ENCODE measurements at places on chromosomes 2 and 18. TPM values are rescaled to one million over a fixed set of nuclear protein-coding genes. Genes with fewer than 3 reads are reported as not detected.
A peak's percentile ranks its signal among the peaks of the same experiment; 100 is the strongest.

GRCh38 chr2:149205143-149205542 is 125.2 kb upstream of the LYPD6 start:
- no peaks in the 10 kb centered on the region for H3K4me1 ChIP-seq
- no peaks in the 10 kb centered on the region for H3K36me3 ChIP-seq
- H3K4me3 ChIP-seq: no peak overlapping the region
- H3K27ac ChIP-seq: no peak overlapping the region

DNA sequence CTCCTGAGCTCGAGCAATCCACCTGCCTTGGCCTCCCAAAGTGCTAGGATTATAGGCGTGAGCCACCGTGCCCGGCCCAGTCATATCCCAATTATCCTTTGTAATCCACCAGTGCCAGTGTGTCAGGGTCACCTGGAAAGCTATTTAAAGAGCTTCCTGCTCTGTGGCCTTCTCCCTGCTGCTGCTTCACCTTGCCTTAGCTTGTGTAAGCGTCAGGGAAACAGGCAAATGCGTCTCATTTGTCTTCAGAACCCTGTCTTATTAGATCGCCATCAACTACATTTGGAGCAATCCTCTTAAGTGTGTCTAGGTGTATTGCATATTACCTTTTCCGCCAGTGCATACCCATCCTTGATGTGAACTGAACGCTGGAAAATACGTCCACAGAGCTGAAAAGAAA is 10.2 kb downstream of the KIF5C start:
- H3K27ac ChIP-seq: no peak overlapping the region
- no peaks in the 10 kb centered on the region for H3K27me3 ChIP-seq
- no peak for DNase-seq
- H3K4me3 ChIP-seq: no peak overlapping the region
- no peaks in the 10 kb centered on the region for H3K36me3 ChIP-seq

GRCh38 chr2:1482253-1482675 is 69.0 kb downstream of the TPO start:
- H3K27me3 ChIP-seq: no peaks in the 10 kb centered on the region
- H3K4me1 ChIP-seq: no peaks in the 10 kb centered on the region
- H3K27ac ChIP-seq: no peak overlapping the region
- no peaks in the 10 kb centered on the region for H3K36me3 ChIP-seq
- no peak for DNase-seq

DNA sequence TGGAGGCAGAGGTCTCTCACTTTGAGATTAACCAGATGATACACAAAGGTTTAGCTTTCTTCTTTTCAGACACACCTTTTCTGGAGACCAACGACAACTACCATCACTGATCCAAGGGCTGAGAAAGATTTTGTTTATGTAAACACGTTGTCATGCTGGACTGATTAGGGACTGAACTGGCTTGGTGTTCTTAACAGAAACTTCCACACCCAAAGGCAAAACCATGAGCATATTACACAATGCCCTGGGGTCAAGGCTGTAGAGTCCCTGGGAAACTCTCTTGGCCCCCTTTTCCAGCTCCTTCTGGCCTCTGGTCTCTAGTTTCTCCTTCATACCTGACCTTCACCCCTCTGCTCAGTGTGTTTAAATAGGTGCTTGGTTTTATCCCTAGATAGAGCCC is 447.0 kb upstream of the TCF4 start:
- H3K4me1 ChIP-seq: no peaks in the 10 kb centered on the region
- H3K4me3 ChIP-seq: no peak overlapping the region
- H3K36me3 ChIP-seq: no peaks in the 10 kb centered on the region
- no peak for DNase-seq

- peaks cover 3% of the 10 kb centered on the region for H3K4me1 ChIP-seq
- H3K27ac ChIP-seq: no peak overlapping the region
- H3K27me3 ChIP-seq: no peaks in the 10 kb centered on the region
Observed at GRCh38 chr2:204023088-204023487, 86.5 kb downstream of the ICOS start.

DNA sequence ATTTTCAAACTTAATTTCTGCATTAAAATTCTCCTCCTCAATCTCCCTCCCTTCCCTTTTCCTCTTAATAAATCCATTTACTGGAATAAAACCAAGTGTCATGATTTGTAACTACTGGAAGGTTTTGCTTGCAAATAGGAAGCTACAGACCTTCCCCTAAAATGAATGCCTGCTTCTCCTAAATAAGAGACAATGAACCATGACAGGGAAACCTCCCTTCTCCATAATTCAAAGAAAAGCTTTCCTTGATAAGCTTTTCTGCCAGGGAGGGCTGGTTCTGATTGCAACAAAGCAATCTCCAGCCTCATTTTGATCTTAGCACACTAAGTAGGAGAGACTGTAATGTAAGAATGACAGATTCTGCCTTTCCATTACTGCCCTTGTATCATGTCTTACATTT is 111.0 kb upstream of the CDH20 start:
- H3K4me3 ChIP-seq: no peak overlapping the region
- no peak overlapping the region for H3K27ac ChIP-seq
- H3K27me3 ChIP-seq: no peaks in the 10 kb centered on the region
- no peaks in the 10 kb centered on the region for H3K36me3 ChIP-seq
- no peaks in the 10 kb centered on the region for H3K4me1 ChIP-seq

- H3K27me3 ChIP-seq: peaks cover 26% of the 10 kb centered on the region
- DNase-seq: no peak
- no peak overlapping the region for H3K27ac ChIP-seq
- H3K36me3 ChIP-seq: no peaks in the 10 kb centered on the region
Observed at GRCh38 chr2:5692561-5693286, 540 bp downstream of the SOX11 start.

- H3K36me3 ChIP-seq: no peaks in the 10 kb centered on the region
- H3K27ac ChIP-seq: no peak overlapping the region
- no peak overlapping the region for H3K4me3 ChIP-seq
Observed at GRCh38 chr18:10029711-10030110, 115.9 kb downstream of the VAPA start.

- DNase-seq: no peak
- no peaks in the 10 kb centered on the region for H3K27me3 ChIP-seq
- H3K36me3 ChIP-seq: no peaks in the 10 kb centered on the region
- no peaks in the 10 kb centered on the region for H3K4me1 ChIP-seq
- H3K4me3 ChIP-seq: no peak overlapping the region
Observed at GRCh38 chr2:12232876-12233275, 483.9 kb upstream of the TRIB2 start.

- H3K36me3 ChIP-seq: no peaks in the 10 kb centered on the region
- H3K27ac ChIP-seq: no peak overlapping the region
- no peaks in the 10 kb centered on the region for H3K4me1 ChIP-seq
- peak; percentile 80 for DNase-seq
Observed at GRCh38 chr2:17851731-17852585, 26.5 kb upstream of the KCNS3 start.

NT5C1B gene
- total RNA-seq: not detected

CAPN14 gene
- total RNA-seq: 4.7 TPM

TMEM37 gene
- total RNA-seq: 3.2 TPM

GKN1 gene
- total RNA-seq: not detected

MAP2 gene
- total RNA-seq: 15.5 TPM

OR6B2 gene
- not detected for total RNA-seq

KLHL14 gene
- 0.98 TPM for total RNA-seq

STAM2 gene
- total RNA-seq: 27.5 TPM

ABCB11 gene
- total RNA-seq: not detected

IL36G gene
- total RNA-seq: not detected

SNTG2 gene
- total RNA-seq: 11.8 TPM
